ENCODE measurements at places on chromosomes 11 and 22.

DNA sequence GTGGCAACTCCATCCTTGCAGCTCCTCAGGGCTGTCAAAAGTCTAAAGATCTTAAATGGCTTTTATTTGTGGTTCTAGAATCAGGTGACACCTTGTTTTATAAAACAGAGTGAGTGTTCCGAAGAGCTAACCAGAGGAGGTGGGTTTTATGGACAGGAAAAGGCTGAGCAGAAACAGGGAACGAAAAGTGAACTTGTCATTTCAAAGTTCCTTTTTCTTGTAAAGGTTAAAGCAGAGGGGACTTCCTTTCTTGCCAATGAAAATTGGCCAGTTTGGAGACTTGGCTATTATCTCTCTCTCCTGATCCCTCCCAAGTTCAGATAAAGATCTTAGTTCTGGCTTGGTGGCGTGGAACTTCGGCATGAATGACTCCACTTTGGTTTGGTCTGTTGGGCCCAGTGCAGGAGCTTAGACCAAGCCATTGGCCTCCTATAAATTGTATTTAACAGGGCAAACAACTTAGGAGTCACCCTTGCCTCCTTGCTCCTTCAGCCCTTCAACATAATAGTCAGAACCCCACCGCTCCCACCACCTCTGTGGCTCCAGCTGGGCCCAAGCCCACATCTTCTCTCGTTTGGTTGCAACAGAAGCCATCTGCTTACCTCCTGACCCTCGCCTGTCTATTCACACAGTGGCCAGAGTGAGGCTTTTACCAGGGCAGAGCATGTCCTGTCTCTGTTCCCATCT is 102.4 kb upstream of the THY1 start:
- no peak for DNase-seq

GRCh38 chr11:113242767-113243397 is 71.5 kb upstream of the TTC12 start:
- DNase-seq: peak; percentile 33

GRCh38 chr22:48782811-48783511 is 1044.7 kb downstream of the BRD1 start:
- no peak for DNase-seq

- DNase-seq: no peak
Measured at GRCh38 chr11:36508743-36509142, 1.3 kb downstream of the TRAF6 start.

DNA sequence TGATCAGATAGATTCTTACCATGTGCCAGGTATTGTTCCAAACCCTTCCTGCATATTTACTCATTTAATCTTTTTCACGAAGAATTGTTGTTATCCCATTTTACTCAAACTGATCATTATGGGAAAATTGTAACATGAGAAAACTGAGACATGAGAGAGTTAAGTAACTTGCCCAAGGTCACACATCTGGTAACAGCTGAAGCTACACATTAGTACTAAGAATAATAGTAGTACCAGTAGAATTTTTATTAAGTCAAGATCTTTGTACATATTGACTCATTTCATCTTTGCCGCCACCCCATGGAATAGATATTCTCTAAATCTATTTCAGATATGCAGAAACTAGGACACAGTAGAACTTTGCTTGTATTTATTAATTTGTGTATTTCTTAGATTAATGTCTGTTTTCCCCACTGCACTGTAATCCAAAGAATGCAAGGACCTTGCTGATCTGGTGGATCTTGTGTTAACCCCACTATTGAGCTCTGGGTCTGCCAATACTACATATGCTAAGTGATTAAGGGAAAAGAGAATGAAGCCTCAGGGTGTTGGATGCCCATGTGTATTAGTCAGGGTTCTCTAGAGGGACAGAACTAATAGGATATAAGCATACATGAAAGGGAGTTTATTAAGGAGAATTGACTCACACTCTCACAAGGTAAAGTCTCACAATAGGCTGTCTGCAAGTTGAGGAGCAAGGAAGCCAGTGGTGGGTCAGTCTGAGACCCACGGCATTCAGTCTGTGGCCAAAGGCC is 72.8 kb downstream of the PARVA start:
- no peak for DNase-seq

Measured in central memory CD4-positive, alpha-beta T cell (primary cell).